Right renal pelvis (tissue), 4 donors: ENCODE measurements at places on chromosomes 4 and X. TPM values are rescaled to one million over a fixed set of nuclear protein-coding genes. Genes with fewer than 3 reads are reported as not detected.

GRCh38 chr4:138267835-138268234 lies 25.7 kb upstream of the SLC7A11 start:
- DNase-seq: no peak

- DNase-seq: no peak
These were observed 67.0 kb downstream of the RBM47 start for GRCh38 chr4:40562681-40563080.

DNA sequence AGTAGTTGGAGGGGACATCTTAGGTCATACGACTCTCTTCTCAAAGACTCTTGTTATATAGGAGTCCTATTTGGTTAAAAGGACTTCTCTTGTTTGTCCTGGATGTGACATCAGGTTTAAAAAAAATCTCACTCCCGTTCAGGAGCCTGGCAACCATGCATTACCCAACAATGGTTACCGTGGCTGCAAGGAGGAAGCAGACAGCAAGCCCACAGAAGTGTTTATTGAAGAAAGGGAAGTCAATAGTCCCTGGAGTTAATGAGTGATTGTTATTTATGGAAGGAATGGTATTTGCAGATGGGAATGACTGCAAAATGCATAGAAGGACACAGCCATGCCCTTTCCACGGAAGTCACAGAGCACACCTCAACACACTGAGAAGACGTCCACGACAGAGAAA lies 75.9 kb upstream of the ENPP6 start:
- no peak for DNase-seq

DNA sequence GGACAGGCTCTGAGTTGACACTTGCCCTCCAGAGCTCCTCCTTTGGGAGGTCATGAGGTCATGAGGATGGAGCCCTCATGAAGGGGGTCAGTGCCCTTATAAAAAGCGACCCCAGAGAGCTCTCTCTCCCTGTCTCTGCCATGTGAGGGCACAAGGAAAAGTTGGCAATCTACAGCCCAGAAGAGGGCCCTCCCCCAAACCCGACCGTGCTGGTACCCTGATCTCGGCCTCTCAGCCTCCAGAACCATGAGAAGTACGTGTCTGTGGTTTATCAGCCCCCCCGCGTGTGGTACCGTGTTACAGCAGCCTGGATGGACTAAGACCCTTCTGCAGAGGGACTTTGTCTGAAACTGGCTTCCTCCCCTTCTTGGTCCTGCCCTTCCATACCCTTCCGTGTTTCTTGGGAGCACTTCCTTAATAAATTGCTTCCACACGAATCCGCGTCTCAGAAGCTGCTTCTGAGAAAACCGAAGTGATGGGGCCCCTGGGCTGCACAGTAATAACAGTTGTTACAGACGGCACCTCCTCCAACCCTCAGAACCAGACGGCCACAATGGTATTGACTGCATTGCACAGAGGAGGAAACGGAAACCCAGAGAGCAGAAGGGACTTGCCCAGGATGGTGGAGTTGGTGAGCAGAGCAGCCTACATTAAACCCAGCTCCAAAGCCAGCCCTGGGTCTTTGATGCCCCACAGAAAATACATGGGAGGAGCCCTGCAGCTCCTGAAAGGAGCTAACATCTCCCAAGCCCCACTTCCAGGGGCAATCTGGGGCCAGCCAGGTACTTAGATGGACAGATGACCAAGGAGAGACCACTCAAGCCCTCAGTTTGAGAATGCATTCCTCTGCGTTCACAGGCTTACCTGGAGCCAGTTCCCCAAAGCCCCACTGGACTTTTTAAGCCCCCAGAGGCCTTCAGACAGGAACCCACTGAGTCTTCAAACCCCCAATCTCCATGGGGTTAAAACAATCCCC lies 242.7 kb downstream of the BCOR start:
- DNase-seq: no peak

WAS gene
- 2.5 TPM for polyA plus RNA-seq

DNA sequence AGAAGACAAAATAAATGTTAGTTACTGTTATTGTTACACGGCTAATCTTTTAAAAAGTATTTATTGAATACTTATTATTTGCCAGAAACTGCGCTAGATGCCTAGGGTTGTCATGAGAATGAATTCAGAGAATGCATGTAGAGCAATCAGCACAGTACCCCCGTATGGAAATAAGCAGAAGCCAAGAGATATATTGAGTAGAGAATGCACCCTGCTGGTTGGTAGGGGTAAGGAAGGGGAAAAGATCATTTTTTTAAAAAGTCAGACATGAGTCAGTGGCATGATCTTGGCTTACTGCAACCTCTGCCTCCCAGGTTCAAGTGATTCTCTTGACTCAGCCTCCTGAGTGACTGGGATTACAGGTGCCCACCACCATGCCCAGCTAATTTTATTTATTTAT lies 13.1 kb upstream of the DRP2 start:
- DNase-seq: no peak

DNA sequence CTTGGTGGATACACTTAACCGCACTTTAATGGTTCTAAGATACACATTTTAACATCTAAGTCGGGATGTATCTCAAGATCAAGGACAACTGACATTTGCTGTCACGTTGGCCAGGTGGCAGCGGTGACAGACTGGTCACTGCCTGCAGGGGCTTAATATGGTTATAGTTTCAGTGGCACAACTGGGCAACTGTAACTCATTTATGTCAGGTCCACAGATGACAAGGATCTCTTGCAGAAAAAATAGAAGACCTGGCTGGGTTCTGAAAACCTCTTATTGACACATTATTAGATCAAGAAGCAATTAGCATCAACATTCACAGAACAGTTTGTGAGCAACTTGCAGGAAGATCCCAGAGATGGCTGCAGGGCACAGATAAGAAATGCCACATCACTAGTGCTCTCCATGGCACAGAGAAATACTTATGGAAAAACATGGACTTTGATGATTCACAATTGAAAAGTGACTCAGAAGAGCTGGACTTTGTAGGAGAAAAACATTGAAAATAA lies 99.6 kb upstream of the SORBS2 start:
- no peak for DNase-seq

GRCh38 chrX:42505016-42505415 lies 272.9 kb downstream of the PPP1R2C start:
- no peak for DNase-seq

DNA sequence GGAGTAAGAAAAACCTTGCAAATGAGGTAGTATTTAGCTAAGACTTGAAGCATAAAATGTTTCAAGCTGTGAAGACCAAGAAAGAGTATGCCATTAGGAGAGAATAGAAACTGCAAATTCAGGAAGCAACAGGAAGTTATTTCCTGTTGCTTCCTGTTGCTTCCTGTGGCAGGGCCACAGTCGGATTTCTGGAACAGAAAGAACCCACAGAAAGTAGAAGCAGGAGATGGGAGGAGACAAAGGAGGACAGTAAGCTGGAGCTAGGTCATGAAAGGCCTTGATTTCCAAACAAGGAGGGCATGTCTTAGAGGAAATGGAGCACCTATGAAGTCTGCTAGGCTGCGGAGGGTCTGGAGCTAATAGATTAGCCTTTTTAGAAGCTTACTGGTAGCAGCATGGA lies 17.2 kb downstream of the ASB11 start:
- DNase-seq: no peak

DNA sequence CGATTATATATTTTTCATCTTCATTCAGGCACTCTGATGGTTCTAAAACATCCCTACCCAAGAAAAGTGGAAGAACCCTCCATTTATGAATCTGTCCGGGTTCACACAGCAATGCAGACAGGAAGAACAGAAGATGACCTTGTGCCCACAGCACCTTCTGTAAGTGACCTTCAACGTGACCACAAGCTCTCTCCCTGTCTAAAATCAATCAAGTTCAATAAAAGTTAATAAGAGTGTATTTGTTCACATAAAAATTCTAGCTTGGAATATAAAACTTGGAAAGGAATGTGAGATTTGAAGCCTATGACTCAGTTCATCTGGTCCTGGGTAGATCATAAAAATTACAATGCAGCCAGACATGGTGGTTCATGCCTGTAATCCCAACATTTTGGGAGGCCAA lies 36.6 kb downstream of the DAPP1 start:
- DNase-seq: no peak

GRCh38 chrX:1518512-1518911 lies 18.5 kb downstream of the P2RY8 start:
- no peak for DNase-seq

GRCh38 chr4:1610791-1611500 lies 73.2 kb downstream of the FAM53A start:
- DNase-seq: no peak

SLITRK2 gene
- 1.7 TPM for polyA plus RNA-seq

TCEAL7 gene
- polyA plus RNA-seq: 37.9 TPM

DNA sequence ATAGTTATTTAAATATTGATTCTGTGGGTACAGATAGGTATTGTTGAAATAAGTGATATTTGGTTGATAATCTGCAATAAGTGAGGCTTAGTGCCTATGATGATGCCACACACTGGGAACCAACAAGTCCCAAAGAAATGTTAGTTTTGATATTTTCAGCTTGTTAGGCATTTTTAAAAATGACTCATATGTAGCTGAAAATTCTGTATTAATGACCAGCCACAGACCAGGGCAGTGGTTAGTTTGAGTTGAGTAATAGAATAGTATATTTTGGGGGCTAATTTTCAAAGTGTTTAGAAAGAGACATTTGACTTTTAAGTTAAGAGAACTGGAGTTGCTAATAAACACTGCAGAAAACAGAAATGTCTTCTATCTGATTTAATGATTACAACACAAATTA lies 9.4 kb downstream of the INTU start:
- no peak for DNase-seq

- no peak for DNase-seq
These were observed 29.6 kb upstream of the MND1 start for GRCh38 chr4:153314915-153315314.

DNA sequence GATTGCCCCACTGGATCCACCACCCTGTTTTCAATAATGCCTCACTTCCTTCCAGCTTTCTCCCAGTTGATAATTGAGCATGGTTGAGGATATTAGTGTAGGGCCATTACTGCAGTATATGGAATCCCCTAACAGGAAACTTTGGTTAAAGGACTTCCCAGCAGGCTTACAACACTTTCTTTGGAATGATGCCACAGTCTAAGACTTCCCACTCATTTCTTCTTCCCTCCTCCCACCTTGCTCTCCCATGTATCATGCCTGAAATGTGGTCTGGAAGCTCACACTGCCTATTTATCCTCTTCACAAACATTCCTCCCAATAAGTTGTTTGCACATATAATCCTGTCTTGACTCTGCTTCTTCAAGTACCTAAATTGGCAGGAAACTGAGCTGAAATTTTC lies 863.3 kb downstream of the CENPC start:
- DNase-seq: no peak

DNA sequence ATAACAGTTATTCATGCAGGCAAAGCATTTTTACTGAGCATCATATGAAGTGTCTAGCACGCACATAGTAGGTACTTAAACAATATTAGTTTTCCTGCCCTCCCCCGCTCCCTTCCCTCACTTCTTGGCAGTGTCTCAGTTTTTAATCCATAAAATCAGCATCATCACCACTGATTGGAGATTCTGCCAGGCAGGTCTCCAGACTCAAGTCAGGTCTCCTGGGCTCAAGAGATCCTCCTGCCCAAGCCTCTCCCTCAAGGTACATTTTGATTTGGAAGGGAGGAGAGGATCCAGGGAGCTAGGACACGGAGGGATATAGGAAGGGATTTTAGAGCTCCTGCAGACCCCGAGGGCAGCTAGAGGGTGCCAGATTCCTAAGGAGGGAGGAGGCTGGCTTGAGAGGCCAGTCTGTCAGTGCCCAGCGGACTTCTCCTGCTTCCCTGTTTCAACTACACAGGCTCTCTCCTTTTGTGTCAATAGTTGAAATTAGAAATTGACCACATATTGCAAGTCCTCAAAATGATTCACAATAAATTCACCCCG lies 4.4 kb upstream of the FAT1 start:
- no peak for DNase-seq

GRCh38 chr4:129488427-129488826 lies 392.5 kb downstream of the C4orf33 start:
- DNase-seq: no peak

PF4V1 gene
- polyA plus RNA-seq: 0.42 TPM

ERCC6L gene
- 4.7 TPM for polyA plus RNA-seq

DNA sequence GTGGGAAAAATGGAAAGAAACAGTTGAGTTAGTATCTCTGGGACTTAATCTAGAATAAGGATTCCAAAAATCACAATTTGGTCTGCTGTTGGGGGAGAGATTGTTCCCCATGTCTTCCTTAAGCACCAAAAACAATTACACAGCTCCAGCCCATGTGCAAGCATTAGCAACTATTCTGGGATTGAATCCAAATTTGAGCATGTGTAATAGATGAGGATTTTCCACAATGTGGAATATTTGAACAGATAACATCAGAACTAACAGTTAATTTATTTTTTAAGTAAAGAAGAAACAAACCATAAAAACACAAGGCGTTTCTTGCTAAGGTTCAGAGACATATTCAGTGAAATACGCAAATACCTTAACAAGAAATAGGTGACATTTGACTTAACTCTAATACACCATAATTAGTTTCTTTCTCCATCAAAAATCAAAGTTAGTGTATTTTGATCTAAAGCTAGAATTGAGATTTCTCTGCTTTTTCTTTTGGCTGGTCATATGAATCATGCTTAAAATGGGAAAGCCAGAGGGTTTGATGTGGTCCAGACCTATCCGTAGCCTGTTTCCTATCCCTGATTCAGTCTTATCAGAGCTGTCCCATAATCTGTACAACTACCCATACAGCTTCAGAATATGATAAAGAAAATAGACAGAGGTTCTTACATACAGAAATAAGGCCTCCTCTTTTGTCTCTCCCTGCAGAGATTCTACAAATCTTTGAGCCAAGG lies 413.4 kb downstream of the PACRGL start:
- DNase-seq: no peak

DNA sequence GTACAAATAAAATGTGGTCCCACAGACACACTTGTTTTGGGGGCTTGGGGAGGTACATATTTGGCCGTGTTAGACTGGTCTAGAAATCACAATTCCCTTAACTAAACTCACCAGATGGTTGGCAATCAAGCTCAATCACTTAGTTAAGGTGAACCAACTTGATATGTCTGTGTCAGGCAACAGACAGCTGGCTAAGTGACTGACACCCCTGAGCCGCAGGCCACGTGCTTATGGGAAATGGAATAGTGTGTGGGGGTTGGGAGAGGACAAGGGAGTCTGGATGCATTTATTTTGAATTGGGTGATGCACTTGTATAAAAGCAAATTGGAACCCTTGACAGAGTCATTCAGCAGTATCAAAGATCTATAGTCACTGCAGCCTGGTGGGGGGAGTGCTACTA lies 209.0 kb downstream of the HS6ST2 start:
- no peak for DNase-seq

SPRY1 gene
- 91.7 TPM for polyA plus RNA-seq

GAGE2A gene
- not detected for polyA plus RNA-seq
